ENCODE measurements at places on chromosomes 12 and 14.
A peak's percentile ranks its signal among the peaks of the same experiment; 100 is the strongest.

DNA sequence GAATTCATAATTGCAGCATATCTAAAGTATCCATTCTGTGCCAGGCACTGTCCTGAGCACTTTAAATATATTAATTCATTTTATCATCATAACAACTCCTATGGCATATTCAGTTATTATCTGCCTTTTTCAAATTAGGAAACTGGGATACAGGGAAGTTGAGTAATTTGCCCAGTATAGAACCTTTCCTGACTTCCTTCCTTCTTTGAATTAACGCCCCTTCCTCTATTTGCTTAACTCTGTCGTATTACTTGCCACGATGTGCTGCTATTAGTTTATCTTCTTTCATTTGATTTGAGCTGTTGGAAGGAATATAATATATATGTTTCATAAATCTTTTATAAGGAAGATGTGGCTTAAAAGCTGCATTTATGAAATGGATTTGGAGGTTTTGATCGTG, 25.4 kb upstream of the FAM177A1 start:
- no peak for DNase-seq

DNA sequence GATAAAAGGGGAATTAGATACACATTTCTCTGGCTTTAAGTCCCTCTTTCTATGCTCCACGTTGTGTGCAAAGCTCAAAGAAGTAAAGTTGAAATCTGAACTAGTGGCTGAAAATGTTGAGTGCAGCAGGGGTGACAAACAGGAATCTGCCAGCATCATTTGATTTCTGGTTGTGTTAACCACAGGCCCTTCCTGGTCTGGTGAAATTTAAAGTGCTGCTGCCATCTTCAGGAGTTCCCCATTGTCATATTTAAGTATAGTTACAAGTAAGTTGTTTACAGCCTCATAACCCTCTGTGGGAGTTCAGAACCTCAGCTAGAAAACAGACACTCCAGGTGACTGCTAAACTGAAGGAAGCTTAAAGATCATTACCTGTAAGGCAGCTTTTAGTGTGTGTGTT, 90.9 kb upstream of the CCDC196 start:
- no peak for DNase-seq

DNA sequence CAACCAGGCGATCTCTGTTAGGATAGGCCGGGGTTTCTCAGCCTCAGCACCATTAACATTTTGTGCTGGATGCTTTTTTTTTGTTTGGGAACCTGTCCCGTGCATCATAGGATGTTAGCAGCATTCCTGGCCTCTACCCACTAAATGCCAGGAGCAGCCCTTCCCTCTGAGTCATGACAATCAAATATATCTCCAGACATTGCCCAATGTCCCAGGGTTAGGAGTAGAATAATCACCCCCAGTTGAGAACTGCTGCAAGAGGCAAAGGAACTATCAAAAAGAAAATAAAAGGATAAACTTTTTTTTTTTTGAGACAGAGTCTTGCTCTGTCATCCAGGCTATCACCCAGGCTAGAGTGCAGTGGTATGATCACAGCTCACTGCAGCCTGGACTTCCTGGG, 76.0 kb downstream of the ACACB start:
- DNase-seq: no peak

- peak; percentile 46 for DNase-seq
Observed at GRCh38 chr14:49194067-49194466, 392.1 kb downstream of the RPS29 start.

GRCh38 chr12:108099073-108099472, 30.0 kb upstream of the WSCD2 start:
- no peak for DNase-seq

DNA sequence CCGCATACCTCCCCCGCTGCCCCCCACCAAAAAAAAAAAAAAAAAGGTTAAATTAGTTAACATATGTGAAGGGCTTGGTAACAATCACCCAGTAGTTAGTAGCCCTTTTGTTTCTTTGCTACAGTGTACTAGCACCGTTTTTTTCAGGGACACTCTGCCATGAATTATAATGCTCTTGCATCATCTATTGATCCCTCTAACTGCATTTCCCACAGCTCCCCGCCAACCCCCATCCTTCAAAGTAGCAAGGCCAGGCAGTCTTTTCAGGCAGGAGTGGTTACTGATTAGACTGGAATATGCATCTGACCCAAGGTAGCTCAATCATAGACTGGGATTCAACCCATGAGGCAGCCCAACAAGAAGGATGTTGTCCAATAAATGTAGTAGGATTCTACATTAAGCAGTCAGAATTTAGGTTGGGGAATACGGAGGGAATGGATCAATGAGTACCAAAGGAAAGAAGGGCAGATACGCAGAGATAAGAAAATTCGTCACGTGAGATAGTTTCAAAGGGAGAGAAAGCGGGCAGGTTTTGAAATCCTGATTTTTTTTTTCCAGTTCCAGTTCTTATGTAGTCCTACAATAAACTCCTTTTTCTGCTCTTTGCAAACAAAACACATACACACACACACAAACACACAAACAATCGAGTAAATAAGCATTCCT, 39.8 kb upstream of the CRACR2A start:
- DNase-seq: no peak

GRCh38 chr12:998020-998874, 7.2 kb downstream of the ERC1 start:
- DNase-seq: no peak

GRCh38 chr12:1592444-1593173, 1.8 kb downstream of the FBXL14 start:
- no peak for DNase-seq

- DNase-seq: no peak
Observed at GRCh38 chr14:95365401-95365800, 45.7 kb upstream of the CLMN start.

- DNase-seq: no peak
Observed at GRCh38 chr12:32298917-32299316, 100.4 kb upstream of the FGD4 start.

DNA sequence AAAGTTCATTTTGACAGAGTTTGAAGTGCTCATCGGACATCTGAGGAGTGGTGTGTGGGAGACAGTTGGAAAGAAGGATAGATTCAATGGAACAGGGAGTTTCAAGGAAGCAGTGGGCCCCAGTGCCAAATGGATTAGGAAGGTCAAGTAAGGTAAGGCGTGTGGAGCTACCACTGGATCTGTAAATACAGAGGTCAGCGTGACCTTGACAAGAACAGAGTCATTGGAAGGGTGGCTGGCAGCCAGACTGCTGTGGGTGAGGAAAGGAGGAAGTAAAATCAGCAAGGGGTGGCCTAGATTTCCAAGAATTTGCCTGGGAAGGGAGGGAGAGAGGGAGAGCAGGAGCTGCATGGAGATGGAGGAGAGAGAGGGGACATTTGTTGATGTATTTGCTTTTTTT, 68.2 kb upstream of the IGF1 start:
- DNase-seq: no peak

GRCh38 chr12:120215766-120216735, 15.1 kb upstream of the RPLP0 start:
- DNase-seq: no peak

DNA sequence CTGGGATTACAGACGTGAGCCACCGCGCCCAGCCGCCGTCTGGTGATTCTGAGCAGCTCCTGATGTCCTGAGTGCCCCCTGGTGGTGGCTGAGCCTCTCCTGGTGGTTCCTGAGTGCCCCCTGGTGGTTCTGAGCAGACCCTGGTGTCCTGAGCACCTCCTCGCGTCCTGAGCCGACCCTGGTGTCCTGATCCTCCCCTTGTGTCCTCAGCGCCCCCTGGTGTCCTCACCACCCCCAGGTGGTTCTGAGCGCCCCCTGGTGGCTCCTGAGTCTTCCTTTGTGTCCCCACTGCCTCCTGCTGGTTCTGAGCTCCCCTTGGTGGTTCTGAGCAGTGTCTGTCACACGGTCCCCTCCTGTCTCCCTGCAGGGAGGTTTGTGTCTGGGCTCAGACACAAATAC, 1304.9 kb downstream of the TMEM121 start:
- DNase-seq: no peak

GRCh38 chr12:22353615-22354325, 19.3 kb upstream of the ST8SIA1 start:
- DNase-seq: no peak

- DNase-seq: no peak
Observed at GRCh38 chr14:104158827-104159798, 20.7 kb downstream of the KIF26A start.

- no peak for DNase-seq
Observed at GRCh38 chr14:65297744-65298143, 114.8 kb upstream of the FUT8 start.

DNA sequence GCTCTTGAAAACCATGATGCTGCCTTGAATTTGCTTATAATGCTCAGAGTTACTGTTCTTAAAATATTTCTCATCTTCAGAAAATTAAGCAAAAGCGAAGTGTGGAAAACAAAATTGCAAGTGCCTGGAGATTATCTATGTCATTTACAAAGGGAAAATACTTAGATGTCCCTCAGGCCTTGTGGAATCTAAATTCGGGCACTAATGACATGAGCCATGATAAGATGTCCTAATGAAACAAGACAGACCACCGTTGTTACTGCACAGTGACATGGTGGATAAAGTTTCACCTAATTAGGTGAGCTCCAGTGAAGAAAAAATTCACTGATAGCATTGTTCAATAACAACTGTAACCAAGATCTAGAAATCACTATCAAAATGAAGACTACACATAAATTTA, 30.4 kb downstream of the PPP1R13B start:
- no peak for DNase-seq

GRCh38 chr12:121980191-121980891, 41.3 kb upstream of the BCL7A start:
- no peak for DNase-seq
